ENCODE measurements at places on chromosomes 7 and 10.

- no peak overlapping the region for H3K27ac ChIP-seq
- no peak overlapping the region for H3K4me3 ChIP-seq
- DNase-seq, result no peak
- peaks cover 7% of the 10 kb centered on the region for H3K27me3 ChIP-seq
- H3K36me3 ChIP-seq, result no peaks in the 10 kb centered on the region
These were observed 206.5 kb upstream of the PRKCQ start for GRCh38 chr10:6786579-6787031.

DNA sequence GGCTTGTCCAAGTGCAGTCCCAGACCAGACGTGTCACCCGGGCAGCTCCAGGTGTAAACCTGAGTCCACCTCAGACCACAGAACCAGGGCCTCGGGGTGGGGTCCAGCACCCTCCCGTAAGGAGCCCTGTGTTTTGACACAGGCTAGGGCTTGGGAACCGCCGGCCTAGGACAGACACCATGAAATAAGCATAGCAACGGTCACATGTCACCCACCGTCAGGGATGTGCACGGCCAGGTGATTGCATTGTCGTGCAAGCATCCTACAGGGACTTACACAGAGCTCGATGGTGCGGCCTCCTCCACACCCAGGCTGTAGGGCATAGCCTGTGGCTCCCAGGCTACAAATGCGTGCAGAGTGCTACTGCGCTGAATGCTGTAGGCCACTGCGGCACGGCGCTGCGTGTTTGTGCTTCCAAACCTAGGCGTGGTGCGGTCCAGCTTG is 10.6 kb downstream of the ZFAND2A start:
- no peak overlapping the region for H3K4me3 ChIP-seq
- no peaks in the 10 kb centered on the region for H3K4me1 ChIP-seq
- no peaks in the 10 kb centered on the region for H3K27me3 ChIP-seq
- DNase-seq, result no peak
- H3K27ac ChIP-seq, result no peak overlapping the region
- peaks cover 3% of the 10 kb centered on the region for H3K36me3 ChIP-seq

DNA sequence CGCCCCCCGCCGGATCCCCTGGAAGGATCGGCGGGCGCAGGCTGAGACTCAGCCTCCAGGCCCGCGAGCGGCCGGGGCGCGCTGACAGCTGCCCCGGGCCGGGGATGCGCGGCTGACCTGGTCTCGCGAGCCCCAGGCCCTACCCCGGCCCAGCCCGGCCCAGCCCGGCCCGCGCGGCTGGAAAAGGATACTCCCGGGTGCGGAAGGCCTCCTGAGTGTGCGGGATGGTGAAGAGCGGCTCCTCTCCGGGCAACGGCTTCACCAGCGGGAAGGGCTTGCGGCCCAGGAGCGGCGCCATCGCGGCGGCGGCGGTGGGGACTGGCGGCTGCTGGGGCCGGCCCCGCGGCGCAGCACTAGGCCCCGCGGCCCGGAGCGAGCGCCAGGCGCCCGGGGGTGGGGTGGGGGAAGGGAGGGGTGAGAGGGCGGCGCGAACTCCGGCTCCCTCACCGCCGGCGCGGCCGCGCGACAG is 423 bp downstream of the BAZ1B start:
- DNase-seq, result peak; percentile 85
- peak overlapping the region; percentile 81 for H3K4me3 ChIP-seq
- peaks cover 36% of the 10 kb centered on the region for H3K4me1 ChIP-seq
- H3K36me3 ChIP-seq, result peaks cover 3% of the 10 kb centered on the region

- no peak for DNase-seq
- H3K27me3 ChIP-seq, result no peaks in the 10 kb centered on the region
- H3K27ac ChIP-seq, result no peak overlapping the region
- no peak overlapping the region for H3K4me3 ChIP-seq
These were observed 8.3 kb upstream of the GNAT3 start for GRCh38 chr7:80520199-80520598.

- no peaks in the 10 kb centered on the region for H3K27me3 ChIP-seq
- no peak overlapping the region for H3K4me3 ChIP-seq
- DNase-seq, result no peak
- H3K27ac ChIP-seq, result no peak overlapping the region
These were observed 125.0 kb downstream of the PRLHR start for GRCh38 chr10:118470470-118470869.

- H3K27me3 ChIP-seq, result no peaks in the 10 kb centered on the region
- no peak overlapping the region for H3K27ac ChIP-seq
- no peaks in the 10 kb centered on the region for H3K4me1 ChIP-seq
- H3K36me3 ChIP-seq, result no peaks in the 10 kb centered on the region
- H3K4me3 ChIP-seq, result no peak overlapping the region
These were observed 114.6 kb downstream of the PARP12 start for GRCh38 chr7:139948167-139948566.

Measured in psoas muscle (tissue), 8 donors.